ENCODE measurements at places on chromosomes 13 and 19.
A peak's percentile ranks its signal among the peaks of the same experiment; 100 is the strongest.

- DNase-seq = no peak
Measured at GRCh38 chr13:44542361-44542760, 33.8 kb downstream of the TSC22D1 start.

GRCh38 chr19:5039642-5040543 lies 71.0 kb downstream of the KDM4B start:
- DNase-seq = no peak

- no peak for DNase-seq
Measured at GRCh38 chr19:13366529-13367143, 139.6 kb downstream of the CACNA1A start.

GRCh38 chr13:75639454-75639853 lies 3.3 kb downstream of the LMO7 start:
- no peak for DNase-seq

- no peak for DNase-seq
Measured at GRCh38 chr13:31196992-31197391, 2.8 kb upstream of the B3GLCT start.

- peak; percentile 75 for DNase-seq
Measured at GRCh38 chr19:54029930-54030490, 33.7 kb downstream of the VSTM1 start.

- no peak for DNase-seq
Measured at GRCh38 chr13:65936249-65936648, 1293.9 kb downstream of the PCDH9 start.

- no peak for DNase-seq
Measured at GRCh38 chr19:58381460-58382212, 806 bp upstream of the ZNF837 start.

DNA sequence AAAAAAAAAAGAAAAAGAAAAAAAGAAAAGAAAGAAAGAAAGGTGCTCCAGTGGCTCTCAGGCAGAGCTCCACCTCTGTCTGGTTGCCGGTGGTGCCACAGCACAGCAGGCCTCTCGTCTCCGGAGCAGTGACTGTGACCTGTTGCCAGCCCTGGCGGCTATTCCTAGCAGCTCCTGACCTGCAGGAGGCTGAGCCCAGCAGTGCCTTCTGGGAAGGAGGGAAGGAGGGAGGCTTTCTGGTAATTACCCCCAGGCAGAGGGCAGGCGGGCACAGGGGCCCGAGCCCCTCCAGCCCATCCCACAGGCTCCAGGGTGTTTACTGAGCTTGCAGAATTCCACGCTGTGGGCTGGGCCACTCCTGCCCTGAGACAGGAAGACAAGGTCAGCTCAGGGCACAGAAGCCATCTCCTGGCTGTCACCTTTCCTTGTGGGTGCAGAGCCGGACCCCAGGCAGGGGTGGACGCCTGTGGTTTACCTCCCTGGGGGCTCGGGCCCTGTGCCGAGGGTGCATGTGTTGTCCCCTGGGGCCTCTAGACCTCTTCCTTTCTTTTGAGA lies 77.9 kb downstream of the GNG7 start:
- no peak for DNase-seq

DNA sequence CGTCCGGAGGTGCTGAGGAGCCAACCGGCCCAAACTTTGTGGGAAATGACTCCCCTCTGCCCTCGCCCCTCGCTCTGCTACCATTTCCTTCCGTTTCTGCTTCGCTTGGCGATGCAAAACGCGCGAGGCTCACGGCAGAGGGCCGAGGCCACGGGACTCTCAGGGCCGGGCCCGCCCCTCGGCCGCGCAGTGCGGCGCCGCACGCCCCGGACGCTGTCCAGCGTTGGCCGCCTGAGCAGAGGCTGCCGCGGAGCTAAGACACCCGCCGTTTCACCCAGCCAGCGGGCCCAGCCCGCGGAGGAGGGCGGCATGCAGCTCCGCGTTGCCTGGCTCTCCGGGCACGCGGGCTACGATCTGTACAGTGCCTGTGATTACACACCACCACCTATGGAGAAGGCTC lies 2.1 kb upstream of the ZNF578 start:
- no peak for DNase-seq

GRCh38 chr19:31066385-31066784 lies 282.9 kb downstream of the TSHZ3 start:
- no peak for DNase-seq

DNA sequence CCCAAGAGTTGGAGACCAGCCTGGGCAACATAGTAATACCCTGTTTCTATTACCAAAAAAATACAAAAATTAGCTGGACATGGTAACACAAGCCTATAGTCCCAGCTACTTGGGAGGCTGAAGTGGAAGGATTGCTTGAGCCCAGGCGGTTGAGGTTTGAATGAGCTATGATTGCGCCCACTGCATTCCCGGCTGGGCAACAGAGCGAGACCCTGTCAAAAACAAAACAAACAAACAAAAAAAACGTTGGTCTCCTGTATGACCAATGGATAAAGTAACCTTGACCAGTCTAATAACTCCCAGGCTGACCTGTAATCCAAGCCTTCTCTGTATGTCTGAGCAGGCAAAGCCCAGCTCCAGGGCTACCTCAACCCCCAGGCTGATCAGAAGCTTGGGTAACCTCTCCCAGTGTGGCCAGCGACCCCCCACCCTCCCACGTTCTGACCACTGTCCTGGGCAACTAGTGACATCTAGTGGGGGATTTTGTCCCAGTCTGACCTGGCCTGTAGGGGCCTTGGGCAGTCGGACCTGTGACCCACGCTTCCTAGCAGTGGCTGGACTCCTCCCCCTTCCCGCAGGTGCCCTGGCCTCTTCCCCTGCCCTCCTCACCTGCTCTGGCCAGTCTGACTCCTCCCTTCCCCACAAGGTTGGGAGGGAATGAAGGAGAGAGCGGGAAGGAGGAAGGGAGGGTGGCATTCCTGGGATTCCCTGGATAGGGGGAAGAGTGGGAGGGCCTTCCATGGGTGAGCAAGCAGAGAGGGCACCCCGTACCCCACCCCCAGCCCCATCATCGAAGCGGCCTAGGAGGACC lies 1.0 kb upstream of the BCAM start:
- DNase-seq = no peak

DNA sequence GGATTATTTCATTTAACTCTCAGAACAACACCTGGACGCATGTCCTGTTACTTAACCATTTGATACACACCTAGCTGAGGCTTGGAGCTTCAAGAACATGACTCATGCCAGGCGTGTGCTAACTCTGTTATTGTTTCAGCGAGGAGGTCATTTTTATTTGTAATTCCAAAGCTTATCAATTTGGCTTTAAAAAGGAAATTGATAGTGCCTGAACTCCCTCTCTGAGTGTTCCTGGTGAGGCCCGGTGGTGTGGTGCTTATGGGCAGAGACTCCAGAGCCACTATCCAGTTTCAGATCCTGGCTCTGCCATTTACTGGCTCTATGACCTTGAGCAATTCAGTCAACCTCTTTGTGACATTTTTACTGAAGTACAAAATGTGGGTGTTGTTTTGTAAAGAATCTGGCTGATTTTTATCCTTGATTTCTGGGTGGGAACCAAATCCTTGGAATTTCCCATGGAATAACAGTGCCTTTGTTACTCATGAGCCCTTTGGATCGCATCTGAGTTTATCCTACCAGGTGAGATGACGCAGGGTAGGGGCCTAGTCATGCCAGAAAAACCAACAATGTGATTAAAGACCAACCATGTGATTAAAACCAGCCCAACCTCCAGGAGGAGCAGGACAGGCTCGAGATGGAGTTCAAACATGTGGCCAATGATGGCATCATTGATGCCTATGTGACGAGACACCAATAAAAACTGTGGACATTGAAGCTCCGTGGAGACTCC lies 198.8 kb downstream of the MYO16 start:
- DNase-seq = no peak

- DNase-seq = no peak
Measured at GRCh38 chr13:29227576-29227975, 367.9 kb downstream of the SLC7A1 start.

DNA sequence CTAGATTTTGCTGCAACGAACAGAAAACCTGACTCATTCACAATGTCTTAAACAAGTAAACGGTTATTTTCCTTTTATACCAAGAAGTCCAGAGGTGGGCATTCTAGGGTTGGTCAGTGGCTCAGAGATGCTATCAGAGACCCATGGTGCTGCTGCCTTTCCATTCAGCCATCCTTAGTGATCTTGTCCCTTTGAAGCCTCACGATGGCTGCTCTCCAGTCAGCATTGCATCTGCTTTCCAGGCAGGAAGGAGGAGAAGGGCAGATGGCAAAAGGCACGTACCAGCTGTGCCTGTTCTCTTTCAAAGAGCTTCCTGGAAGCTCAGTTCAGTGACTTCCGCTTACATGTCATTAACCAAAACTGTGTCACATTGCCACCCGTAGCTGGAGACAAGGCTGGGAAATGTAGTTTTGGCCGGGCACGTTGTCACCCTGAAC lies 30.1 kb downstream of the WDFY2 start:
- peak; percentile 77 for DNase-seq

GRCh38 chr13:33537676-33538075 lies 252.1 kb upstream of the STARD13 start:
- DNase-seq = no peak

DNA sequence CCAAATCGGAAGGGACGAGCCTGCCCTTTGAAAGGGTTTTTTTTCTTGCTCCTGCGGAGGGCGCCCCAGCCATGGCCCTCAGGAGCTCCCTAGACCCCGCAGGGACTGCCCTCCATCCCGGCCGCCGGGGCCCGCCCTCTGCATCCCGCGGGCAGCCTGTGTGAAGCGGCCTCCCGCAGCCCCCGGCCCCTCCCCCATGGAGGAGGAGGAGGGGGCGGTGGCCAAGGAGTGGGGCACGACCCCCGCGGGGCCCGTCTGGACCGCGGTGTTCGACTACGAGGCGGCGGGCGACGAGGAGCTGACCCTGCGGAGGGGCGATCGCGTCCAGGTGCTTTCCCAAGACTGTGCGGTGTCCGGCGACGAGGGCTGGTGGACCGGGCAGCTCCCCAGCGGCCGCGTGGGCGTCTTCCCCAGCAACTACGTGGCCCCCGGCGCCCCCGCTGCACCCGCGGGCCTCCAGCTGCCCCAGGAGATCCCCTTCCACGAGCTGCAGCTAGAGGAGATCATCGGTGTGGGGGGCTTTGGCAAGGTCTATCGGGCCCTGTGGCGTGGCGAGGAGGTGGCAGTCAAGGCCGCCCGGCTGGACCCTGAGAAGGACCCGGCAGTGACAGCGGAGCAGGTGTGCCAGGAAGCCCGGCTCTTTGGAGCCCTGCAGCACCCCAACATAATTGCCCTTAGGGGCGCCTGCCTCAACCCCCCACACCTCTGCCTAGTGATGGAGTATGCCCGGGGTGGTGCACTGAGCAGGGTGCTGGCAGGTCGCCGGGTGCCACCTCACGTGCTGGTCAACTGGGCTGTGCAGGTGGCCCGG lies 815 bp downstream of the MAP3K10 start:
- peak; percentile 41 for DNase-seq

DNA sequence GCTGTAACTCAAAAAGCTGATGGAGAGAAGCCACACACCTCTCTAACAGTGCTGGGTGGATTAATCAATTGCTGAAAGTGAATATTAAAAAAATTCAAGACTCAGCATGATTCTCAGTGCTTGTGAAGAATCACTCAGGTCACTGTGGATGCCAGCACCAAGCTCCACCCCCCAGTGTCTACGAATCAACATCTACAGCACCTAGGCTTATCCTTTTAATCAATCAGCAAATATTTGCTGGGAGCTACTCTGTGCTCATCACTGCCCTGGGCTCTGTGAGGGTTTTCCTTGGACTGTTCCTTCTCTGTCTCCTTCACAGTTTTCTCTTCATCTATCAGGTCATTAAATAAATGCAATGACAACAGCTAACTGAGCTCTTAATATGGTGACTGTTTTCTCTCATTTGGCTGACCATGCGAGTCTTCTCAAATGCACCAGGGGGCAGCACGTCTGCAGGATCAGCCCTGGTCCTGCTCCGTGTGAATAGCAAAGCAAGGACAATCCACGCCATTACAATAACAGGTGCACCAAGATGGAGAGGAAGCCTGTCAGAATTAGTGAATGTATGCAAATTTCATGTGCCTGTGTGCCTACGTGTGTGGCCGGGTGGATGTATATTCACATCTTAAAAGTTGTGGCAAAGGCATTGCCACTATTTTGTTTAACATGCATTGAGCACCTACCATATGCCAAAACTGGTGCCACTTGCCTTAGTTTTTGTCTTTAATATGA lies 14.6 kb upstream of the C13orf42 start:
- peak; percentile 74 for DNase-seq

- DNase-seq = peak; percentile 88
Measured at GRCh38 chr13:46179491-46179908, 2.5 kb downstream of the LCP1 start.

DNA sequence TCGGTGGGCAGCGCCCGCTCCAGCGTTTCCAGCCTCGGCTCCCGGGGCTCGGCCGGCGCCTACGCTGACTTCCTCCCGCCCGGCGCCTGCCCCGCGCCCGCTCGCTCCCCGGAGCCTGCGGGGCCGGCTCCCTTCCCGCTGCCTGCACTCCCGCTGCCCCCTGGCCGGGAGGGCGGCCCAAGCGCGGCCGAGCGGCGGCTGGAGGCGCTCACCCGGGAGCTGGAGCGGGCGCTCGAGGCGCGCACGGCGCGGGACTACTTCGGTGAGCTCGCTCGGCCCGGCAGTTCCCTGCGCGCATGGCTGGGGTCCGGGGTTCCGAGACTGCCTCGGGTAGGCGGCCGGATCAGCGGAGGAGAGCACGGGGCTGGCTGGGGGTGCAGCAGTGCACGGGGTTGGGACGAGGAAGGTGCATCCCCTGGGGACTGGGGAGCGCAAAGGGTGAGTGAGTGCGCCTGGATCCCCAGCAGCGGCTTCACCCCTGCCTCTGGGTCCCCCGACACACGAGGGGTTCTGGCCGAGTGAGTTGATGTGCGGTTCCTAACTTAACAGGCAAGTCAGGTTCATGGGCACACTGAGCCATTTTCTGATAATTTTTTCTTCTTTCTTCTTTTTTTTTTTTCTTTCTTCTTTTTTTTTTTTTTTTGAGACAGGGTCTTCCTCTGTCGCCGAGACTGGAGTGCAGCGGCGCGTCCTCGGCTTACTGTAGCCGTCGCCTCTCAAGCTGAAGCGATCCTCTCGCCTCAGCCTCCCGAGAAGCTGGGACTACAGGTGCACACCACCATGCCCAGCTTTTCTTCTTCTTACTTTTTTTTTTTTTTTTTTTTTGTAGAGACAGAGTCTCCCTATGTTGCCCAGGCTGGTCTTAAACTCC lies 1.1 kb downstream of the WTIP start:
- DNase-seq = no peak

- peak; percentile 94 for DNase-seq
Measured at GRCh38 chr13:97975848-97976609, 22.6 kb downstream of the IPO5 start.

DNA sequence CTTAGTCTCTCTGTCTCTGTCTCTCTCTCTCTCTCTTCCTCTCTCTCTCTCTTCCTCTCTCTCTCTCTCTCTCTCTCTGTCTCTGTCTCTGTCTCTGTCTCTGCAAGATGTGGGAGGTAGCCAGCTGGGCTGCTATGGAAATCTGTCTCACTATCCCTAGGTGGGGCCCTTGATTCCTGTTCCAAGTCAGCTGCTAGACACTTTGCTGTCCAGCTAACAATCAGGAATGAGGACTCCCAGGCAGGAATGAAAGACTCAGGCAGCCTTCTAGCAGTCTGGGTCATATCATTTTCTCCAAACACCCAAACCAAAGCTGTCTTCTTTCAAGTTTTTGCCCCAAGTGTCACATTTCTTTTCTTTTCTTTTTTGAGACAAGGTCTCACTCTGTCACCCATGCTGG lies 23.2 kb downstream of the CATSPERD start:
- no peak for DNase-seq

Measured in activated CD4-positive, alpha-beta T cell treated with anti-CD3 and anti-CD28 coated beads for 36 hours (primary cell).